Activated CD4-positive, alpha-beta T cell treated with anti-CD3 and anti-CD28 coated beads, Interleukin-2, amount 50 U/mL, for 4 hours (primary cell): ENCODE measurements at places on chromosomes 13 and 19.

- DNase-seq = no peak
Observed at GRCh38 chr13:104809483-104809882, 1726.0 kb downstream of the EFNB2 start.

GRCh38 chr13:35961002-35961401 lies 170.2 kb downstream of the DCLK1 start:
- no peak for DNase-seq

DNA sequence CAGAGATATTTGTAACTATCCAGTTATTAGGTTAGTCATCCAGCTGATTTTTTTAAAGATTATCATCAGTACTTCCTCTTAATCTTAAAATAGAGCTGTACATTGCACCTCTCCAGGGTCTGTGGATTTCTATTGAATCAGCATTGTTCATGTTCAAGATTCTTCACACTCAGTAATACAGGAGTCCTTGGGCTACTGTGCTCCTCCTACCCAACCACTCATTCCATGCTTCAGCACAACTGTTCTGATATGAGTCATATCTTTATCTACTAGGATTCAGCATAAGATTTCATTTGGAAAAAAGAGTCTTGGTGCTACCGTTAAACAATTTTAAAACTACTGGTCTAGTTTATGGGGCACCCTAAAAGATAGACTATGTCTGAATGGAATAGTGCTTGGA lies 357.8 kb downstream of the DCT start:
- DNase-seq = no peak

DNA sequence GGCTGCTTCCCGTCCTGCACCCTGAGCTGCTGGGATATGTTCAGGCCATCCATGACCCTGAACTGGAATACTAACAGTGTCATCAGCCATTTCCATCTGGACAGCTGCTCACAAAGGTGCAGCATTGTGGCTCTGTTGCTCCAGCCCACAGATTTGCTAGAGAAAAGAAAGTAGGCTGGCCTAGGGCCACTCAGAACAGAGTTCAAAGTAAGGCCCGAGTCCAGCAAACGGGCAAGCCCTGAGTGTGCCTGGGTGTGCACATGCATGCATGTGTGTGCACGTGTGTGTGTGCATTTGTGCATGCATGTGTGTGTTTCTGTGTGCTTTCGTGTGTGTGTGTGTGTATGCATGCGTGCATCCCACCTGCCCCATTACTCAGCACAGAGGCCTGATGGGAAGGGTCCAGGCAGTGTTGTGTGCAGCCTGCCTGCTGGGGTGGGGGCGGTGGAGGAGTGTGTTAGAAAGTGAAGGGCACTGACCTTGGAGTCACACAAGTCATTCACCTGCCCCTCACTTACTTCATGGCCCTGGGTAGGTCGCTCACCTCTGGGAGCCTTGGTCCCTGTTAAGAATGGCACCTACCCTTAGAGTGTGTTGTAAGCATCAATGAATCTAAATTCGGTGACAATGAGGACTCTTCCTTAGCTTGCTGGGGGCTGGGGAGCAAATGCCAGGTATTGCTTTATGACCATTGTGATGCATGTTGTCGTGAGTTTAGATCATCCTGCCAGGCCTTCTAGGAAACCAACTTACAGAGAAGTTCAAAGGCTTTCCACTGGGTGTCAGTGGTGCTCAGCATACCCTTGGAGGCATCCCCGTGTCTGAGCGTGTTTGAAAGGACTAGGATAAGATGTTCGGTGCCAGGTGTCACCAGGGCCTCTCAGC lies 53.2 kb downstream of the GPR12 start:
- DNase-seq = no peak

DNA sequence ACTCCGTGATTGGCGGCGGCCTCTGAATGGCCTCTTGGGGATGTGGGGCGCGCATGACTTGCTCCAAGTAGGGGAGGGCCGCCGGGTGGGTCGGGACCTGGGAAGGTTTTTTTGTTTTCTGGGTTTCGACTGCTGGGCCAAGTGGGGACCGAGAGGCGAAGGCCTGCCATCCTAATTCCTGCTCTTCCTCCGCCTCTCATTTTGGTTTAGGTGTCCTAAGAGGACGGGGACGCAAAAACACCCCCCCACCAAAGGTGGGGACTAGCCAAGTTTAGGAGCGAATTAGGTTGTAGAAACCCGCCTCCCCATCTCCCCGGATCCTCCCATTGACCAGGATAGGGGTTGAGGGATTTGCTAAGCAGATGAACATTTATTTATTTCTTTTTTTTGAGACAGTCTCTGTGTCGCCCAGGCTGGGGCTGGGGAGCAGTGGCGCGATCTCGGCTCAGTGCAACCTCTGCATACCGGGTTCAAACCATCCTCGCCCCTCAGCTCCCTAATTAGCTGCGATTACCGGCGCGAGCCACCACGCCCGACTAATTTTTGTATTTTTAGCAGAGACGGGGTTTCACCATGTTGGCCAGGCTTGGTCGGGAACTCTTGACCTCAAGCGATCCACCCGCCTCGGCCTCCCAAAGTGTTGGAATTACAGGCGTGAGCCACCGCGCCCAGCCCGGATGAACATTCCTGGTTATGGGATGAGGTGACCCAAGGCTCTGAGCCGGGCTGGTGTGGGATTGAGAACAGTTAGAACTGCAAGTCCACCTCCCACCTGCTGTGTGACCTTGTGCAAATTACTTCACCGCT lies 838 bp downstream of the PPP2R1A start:
- no peak for DNase-seq

- no peak for DNase-seq
Observed at GRCh38 chr13:44318161-44318560, 55.5 kb upstream of the SERP2 start.

GRCh38 chr19:46073268-46073922 lies 32.6 kb upstream of the IGFL4 start:
- DNase-seq = no peak

GRCh38 chr13:38752686-38753085 lies 65.8 kb downstream of the FREM2 start:
- DNase-seq = no peak

DNA sequence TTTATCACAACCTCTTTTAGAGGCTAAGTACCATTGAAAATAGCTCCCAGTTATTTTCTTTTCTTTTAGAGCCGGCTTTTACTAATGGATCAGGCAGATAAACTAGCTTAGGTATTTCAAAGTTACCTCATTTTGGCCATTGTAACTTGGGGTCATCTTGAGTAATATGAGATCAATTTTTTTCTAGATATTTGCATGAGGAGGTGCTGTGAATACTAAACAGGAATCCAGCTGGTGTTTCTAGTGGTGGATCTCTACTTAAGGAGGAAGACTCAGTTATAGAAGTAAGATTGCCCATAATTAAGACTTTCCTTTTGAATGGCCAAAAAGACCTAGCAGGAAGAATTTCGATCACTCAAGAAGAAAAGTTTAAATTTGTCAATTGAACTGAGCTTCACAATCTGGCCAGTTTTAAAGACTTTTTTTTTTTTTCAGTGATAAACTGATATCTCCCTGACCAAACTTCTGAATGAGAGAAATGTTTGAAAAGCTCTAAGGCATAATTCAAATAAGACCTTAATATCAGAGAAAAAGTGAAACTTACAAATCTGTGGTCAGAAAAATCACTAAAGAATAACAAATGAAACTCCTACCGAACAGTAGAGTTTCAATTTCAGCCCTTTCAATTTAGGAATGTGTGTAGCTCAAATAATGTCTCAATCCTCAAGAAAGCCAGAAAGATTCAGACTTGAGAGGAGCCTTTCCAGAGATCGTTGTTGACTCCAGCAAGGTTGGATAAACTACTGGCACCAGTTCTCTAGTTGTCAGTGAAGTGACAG lies 11.6 kb upstream of the NAA16 start:
- DNase-seq = no peak
